Activated T-helper 1 cell treated with anti-CD3 and anti-CD28 coated beads, Interleukin-2, amount 50 U/mL, for 16 hours (primary cell): ENCODE measurements at places on chromosomes 13 and 19.

DNA sequence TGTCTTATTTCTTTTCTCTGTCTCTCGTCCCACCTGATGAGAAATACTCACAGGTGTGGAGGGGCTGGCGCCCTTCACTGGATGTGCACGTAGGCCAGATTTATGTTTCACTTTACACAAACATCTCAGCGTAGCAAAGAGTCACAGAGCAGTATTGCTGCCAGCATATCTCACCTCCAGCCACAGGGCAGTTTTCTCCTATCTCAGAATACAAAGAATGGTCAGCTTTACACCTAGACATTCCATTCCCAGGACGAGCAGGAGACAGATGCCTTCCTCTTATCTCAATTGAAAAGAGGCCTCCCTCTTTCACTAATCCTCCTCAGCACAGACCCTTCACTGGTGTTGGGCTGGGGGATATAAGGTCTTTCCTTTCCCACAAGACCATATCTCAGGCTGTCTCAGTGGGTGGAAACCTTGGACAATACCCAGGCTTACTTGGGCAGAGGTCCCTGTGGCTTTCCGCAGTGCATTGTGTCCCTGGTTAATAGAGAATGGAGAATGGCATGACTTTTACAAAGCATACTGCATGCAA lies 7.2 kb upstream of the ZNF611 start:
- no peak for DNase-seq

DNA sequence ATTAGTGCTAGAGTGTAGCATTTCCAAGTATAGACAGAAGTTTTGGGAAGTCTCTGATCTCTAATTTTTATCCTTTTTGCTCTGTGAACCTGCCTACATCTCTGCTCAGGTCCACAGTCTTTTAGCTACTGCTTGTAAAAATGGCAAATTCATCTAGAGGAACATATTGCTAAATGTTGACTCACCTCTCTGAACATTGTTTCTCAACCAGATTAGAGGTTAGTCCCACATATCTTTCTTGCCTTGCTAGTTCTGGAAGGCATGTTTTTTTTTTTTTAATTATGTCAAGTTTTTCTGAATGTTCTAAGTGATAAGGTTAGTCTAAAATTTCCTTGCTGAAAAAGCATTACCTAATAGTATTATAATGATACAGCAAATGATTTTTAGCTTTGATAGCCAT lies 2889.6 kb upstream of the PCDH20 start:
- no peak for DNase-seq

- DNase-seq: no peak
Observed at GRCh38 chr13:108095036-108095435, 120.3 kb downstream of the LIG4 start.

- DNase-seq: no peak
Observed at GRCh38 chr19:11159598-11160439, 4.2 kb upstream of the SPC24 start.

DNA sequence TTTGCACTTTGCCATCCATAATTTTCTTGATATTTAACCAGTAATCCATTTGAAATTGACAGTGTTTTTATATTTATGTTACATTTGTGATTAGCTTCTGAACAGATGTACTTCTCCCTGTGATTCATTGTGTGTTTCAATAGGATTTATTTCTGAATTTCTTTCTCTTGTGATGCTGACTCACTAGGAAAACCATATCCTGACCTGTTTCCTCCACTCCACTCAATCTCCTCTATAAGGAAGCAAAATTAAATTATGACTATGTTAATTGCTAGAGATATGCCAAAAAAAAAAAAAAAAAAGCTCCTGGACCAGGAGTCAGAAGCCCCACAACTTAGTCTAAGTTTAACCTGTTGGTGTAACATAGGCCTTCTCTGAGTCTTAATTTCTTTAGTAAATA lies 614.6 kb upstream of the SPRY2 start:
- no peak for DNase-seq

- no peak for DNase-seq
Observed at GRCh38 chr13:56283262-56283828, 857.4 kb upstream of the PRR20A start.

- DNase-seq: no peak
Observed at GRCh38 chr19:39637891-39638290, 17.8 kb upstream of the LGALS16 start.

DNA sequence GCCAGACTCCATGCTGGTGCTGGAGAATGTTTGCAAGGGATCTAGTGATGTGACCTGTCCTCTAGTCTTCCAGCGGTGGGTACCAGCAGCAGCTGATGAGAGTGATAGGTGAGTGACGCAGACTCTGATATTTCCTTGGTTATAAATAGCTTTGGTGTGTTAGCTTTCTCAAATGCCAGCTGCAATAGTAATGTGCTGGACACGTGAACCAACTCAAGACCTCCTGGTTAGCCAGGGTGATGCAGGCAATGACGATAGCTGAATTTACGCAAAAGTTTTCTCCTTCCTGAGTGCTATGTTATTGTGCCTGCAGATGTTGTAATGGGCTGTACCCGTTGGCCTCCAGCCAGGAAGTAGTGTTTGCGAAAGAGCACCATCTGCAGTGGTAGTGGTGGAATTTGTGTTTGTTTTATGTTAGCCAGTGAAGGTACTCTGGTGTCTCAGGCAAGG lies 129.5 kb downstream of the CYSLTR2 start:
- DNase-seq: no peak

DNA sequence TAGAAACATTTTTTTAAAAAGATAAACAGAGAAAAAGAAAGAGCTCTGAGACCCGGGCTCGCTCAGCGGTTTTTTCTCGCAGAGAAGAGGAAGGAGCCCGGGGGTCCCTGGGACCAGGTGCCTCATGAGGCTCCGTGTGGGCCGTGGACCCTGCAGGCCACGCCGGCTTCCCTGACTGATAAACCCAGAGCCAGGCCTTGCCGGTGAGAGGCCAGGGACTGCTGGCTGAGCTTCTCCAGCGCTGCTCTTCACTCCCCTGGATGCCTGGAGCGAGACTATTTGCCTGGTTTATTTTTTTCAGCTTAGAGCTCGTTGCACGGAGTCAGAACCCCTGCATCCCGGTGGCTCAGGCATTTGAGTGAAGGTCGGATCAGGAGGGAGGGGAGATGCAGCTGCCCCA lies 53.4 kb upstream of the F7 start:
- DNase-seq: no peak

- no peak for DNase-seq
Observed at GRCh38 chr19:6723108-6723618, 2.7 kb upstream of the C3 start.

GRCh38 chr13:41608111-41608838 lies 150.9 kb downstream of the RGCC start:
- no peak for DNase-seq

- no peak for DNase-seq
Observed at GRCh38 chr19:8204961-8205360, 4.2 kb upstream of the CERS4 start.

GRCh38 chr13:64849196-64849595 lies 2380.9 kb downstream of the PCDH9 start:
- DNase-seq: no peak

GRCh38 chr13:51562011-51562671 lies 22.1 kb upstream of the WDFY2 start:
- no peak for DNase-seq

DNA sequence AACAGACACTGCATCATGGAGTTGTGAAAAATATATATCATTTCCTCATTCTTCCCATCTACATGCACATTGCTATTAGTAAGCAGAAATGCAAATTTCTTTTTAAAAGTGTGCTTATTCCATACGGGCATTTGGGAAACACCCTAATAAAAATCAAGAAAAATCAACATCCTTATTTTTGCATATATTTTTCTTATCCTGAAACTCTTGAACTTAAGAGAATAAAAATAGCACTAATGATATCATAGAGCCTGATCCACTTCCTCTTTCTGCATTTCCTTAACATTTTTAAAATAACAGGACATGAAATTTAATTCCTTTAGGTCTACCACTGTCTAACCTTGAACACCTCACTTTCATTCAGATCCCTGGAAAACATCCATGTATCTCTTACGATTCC lies 123.3 kb downstream of the VWA8 start:
- no peak for DNase-seq
